Stimulated activated CD4-positive, alpha-beta T cell treated with anti-CD3 and anti-CD28 coated beads, Interleukin-12 subunit alpha, Interleukin-12 subunit beta, amount 100 ng/mL, for 4 hours (primary cell): ENCODE measurements at places on chromosomes 5 and 9.

DNA sequence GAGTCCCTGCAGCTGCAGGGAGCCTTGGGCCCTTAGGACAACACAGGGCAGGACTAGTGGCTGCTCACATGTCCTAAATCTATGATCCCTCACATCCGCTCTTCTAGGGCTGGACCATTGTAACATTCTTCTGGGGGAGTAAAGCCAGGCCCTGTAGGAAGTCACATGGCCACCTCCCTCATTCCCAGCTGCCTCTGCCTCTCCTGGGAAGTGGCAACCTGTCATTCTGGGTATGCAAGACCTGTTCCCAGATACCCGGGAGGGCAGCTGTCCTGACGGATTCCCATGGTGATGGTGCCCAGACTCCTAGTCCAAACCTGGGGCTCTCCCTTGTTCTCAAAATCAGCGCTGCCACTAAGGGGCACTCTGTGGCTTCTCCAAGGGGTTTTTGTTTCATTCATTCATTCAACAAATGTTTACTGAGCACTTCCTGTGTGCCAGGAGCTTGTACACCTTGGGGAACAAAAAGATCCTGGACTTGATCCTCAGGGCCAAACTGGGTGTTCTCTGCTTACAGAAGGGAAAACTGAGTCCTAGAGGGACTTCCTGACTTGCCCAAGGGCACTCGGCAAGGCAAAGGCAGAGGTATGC, 85.6 kb downstream of the PSD2 start:
- no peak for DNase-seq

DNA sequence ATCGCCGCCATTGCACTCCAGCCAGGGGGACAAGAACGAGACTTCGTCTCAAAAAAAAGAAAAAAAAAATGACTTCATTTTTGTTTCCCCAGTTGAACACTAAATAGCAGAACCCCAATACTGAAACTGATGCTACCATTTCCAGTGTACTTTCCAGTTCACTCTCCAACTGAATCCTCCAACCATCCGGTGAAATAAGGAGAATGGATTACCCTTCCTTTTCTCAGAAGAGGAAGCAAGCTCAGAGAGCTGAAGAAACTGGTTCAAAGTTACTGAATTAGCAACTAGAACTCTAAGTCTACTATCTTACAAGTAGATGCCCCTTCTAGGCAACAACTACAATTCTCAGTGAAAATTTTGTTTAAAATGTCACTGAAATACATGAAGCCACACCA, 3.9 kb downstream of the FAM13B start:
- DNase-seq, result no peak

GRCh38 chr5:75460942-75461610, 50.4 kb downstream of the CERT1 start:
- no peak for DNase-seq

- DNase-seq, result no peak
Measured at GRCh38 chr5:106530150-106530549, 1140.6 kb downstream of the EFNA5 start.

DNA sequence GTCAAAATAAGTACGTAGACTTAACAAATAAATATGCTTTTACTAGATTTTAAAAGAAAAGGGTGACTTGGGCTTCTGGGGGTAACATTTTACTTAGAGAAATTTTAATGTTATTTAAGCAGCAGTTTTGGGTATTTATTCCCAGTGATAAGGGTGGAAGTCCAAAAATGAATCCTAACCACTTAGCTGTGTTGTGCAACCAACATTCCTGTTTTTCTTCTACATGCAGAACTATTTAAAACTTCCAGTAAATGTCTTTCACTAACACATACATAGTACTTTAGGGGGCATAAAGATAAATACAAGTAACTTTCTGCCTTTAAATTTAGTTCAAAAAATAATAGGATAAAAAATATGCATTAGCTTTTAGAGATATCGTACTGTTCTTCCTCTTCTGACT, 436.7 kb downstream of the CTNND2 start:
- DNase-seq, result no peak

- no peak for DNase-seq
Measured at GRCh38 chr5:138878437-138879235, 3.5 kb upstream of the LRRTM2 start.
